Vagina (tissue), 2 donors: ENCODE measurements at places on chromosomes 11 and 22.

GRCh38 chr11:60301178-60301577 is 20.7 kb downstream of the MS4A4A start:
- no peaks in the 10 kb centered on the region for H3K36me3 ChIP-seq
- DNase-seq: no peak
- H3K27me3 ChIP-seq: no peaks in the 10 kb centered on the region
- no peak overlapping the region for H3K27ac ChIP-seq
- no peaks in the 10 kb centered on the region for H3K4me1 ChIP-seq
- H3K4me3 ChIP-seq: no peak overlapping the region

DNA sequence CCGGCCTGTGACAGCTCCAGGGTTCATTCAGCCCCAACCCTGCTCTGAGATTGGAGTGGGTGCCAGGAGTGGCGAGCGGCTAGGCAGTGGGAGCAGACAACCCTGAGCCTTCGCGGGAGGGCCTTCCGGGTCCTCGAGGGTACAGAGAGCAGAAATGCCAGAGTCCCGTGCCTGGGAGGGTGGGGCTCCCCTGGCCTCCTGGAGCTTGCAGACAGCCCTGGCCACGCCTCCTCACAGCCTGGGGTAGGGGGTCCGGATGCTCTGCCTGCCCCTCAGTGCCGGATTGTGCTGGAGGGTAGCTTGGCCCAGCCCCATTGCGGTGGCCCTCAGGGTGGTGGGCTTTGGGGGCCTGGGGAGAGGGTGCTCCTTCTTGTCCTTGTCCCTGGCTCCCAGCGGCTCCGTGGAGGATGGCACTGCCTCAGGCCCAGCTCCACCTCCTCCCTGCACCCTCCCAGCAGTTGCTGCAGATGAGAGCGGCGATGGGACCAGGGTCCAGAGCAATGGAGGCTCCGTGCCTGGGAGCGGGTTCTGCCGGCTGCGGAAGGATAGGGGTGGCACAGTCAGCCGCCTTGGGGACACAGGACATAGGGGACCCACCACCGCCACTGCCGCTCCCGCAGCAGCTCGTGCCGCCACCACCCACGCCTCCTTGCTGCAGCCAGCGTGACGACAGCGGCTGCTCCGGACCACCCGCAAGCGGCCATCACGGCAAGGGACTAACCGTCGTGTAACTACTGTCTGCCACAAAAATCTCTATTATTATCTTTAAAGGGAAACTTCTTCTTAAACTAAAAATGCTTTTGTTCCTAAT is 34.9 kb upstream of the OR10G7 start:
- no peaks in the 10 kb centered on the region for H3K27me3 ChIP-seq
- peak overlapping the region; percentile 40 for H3K4me3 ChIP-seq
- DNase-seq: no peak

DNA sequence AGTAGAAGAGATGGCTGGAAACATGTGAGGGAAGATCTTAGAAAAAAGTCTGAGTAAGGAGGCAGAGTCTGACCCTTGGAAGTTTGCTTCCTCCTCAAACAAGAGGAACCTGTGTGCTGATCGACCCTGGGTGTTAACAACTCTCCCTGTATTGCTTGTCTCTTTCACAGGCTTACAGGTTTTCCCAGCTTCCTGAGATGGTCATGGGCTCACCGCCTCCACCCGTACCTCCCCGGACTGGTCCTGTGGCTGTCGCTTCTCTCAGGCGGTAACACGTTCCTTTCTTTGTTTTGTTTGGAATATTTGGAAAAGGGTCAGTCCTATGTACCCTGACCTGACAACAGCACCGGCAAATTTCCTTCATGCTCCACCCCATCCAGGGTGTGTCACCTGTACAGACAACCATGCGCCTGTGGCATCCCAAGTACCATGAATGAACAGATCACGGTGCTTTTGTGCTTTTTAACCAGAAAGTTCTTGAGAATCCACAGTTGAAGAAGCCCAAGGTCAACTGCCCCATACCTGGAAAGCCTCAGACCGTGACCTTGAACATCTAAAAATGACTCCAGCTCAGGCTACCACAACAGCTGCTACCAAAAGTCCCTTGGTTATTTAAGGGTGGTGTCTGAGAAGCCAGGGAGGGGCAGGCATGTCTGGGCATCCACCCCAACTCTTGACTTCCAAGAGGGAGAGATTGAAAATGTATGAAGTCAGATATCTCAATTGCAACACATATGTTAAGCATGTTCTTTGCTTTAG is 44.6 kb downstream of the C11orf91 start:
- no peaks in the 10 kb centered on the region for H3K36me3 ChIP-seq
- H3K27me3 ChIP-seq: no peaks in the 10 kb centered on the region
- H3K4me3 ChIP-seq: no peak overlapping the region
- H3K4me1 ChIP-seq: no peaks in the 10 kb centered on the region
- no peak overlapping the region for H3K27ac ChIP-seq

DNA sequence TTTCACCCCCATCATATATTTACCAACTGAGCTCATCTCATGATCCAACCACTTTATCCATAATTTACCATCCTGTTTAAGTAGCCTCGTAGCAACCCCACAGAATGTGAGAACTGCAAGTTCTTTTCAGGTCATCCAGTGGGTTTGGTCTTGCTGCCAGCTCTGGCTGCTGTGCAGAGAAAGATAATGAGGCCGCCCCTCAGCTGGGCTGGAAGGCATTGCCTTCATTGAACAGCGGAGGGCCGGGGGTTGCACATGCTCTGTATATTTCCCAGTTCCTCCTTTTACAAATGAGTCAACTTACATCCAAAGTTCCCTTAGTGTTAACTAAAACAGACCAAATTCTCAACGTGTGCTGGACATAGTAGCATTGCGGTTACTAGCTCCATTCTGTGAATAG is 96.7 kb downstream of the SYN3 start:
- DNase-seq: no peak
- no peak overlapping the region for H3K27ac ChIP-seq

DNA sequence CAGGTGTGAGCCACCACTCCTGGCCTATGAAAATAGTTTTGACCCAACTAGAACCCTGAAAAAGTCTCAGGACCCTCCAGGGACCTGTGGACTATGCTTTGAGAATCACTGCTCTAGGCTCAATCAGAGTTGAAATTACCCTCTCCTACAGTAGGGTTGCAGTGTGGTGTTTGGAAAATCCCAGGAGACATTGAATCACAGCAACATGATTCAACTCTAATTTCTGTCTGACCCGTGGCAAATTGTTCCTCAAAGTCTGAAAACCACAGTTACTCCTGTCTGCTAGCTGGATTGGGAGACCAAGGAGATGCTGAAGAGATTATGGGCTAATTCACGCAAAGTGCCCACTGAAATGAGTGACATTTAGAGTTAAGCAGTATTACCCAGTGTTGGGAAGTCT is 5.4 kb upstream of the MTMR3 start:
- H3K27ac ChIP-seq: no peak overlapping the region
- no peak overlapping the region for H3K4me3 ChIP-seq
- DNase-seq: no peak
- no peaks in the 10 kb centered on the region for H3K27me3 ChIP-seq

- no peaks in the 10 kb centered on the region for H3K4me1 ChIP-seq
- H3K4me3 ChIP-seq: no peak overlapping the region
- DNase-seq: no peak
- H3K27me3 ChIP-seq: no peaks in the 10 kb centered on the region
- H3K36me3 ChIP-seq: no peaks in the 10 kb centered on the region
Measured at GRCh38 chr11:103798026-103798425, 238.4 kb upstream of the DDI1 start.

GRCh38 chr11:111851636-111852035 is 19.7 kb downstream of the ALG9 start:
- DNase-seq: no peak
- no peaks in the 10 kb centered on the region for H3K4me1 ChIP-seq
- H3K27ac ChIP-seq: no peak overlapping the region
- no peak overlapping the region for H3K4me3 ChIP-seq
- H3K27me3 ChIP-seq: no peaks in the 10 kb centered on the region
- peaks cover 46% of the 10 kb centered on the region for H3K36me3 ChIP-seq

- no peak for DNase-seq
- no peaks in the 10 kb centered on the region for H3K27me3 ChIP-seq
- H3K4me1 ChIP-seq: no peaks in the 10 kb centered on the region
- no peak overlapping the region for H3K27ac ChIP-seq
- H3K4me3 ChIP-seq: no peak overlapping the region
- H3K36me3 ChIP-seq: no peaks in the 10 kb centered on the region
Measured at GRCh38 chr11:127524618-127525017, 524.0 kb upstream of the KIRREL3 start.

GRCh38 chr22:48886604-48887393 is 940.9 kb downstream of the BRD1 start:
- H3K27ac ChIP-seq: no peak overlapping the region
- H3K27me3 ChIP-seq: no peaks in the 10 kb centered on the region
- no peaks in the 10 kb centered on the region for H3K36me3 ChIP-seq
- no peak for DNase-seq

- no peak overlapping the region for H3K4me3 ChIP-seq
- H3K27me3 ChIP-seq: no peaks in the 10 kb centered on the region
- no peaks in the 10 kb centered on the region for H3K4me1 ChIP-seq
- H3K27ac ChIP-seq: no peak overlapping the region
- no peaks in the 10 kb centered on the region for H3K36me3 ChIP-seq
- DNase-seq: no peak
Measured at GRCh38 chr22:22666307-22667091, 22.1 kb downstream of the GGTLC2 start.

DNA sequence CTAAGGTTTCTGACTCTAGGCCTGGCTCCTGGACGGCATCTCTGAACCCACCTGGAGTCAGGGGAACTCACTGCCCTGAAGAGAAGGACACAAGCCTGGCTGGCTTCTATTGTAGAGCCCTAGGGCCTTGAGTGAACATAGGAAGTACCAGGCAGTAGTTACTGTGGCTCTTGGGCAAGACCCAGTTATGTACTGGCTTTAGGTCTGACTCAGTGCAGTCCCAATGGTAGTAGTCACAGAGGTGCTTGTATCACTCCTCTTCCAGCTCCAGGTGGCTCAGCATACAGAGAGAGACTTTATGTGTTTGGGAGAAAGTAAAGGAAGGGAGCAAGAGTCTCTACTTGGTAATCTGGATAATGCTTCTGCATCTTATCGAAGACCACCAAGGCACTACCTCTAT is 13.9 kb upstream of the PAK1 start:
- no peaks in the 10 kb centered on the region for H3K27me3 ChIP-seq
- no peak overlapping the region for H3K4me3 ChIP-seq
- no peaks in the 10 kb centered on the region for H3K4me1 ChIP-seq
- no peak for DNase-seq
- H3K27ac ChIP-seq: no peak overlapping the region

- no peak overlapping the region for H3K4me3 ChIP-seq
- H3K36me3 ChIP-seq: no peaks in the 10 kb centered on the region
- no peaks in the 10 kb centered on the region for H3K4me1 ChIP-seq
Measured at GRCh38 chr11:78654071-78654470, 79.4 kb upstream of the NARS2 start.

- no peaks in the 10 kb centered on the region for H3K27me3 ChIP-seq
- H3K4me1 ChIP-seq: no peaks in the 10 kb centered on the region
- DNase-seq: no peak
Measured at GRCh38 chr11:66443602-66444001, 5.0 kb upstream of the MRPL11 start.

- no peak overlapping the region for H3K4me3 ChIP-seq
- no peaks in the 10 kb centered on the region for H3K4me1 ChIP-seq
- H3K27me3 ChIP-seq: no peaks in the 10 kb centered on the region
- no peak for DNase-seq
Measured at GRCh38 chr11:38304926-38305325, 1706.9 kb upstream of the RAG2 start.

GRCh38 chr11:31619980-31620379 is 110.4 kb downstream of the ELP4 start:
- H3K36me3 ChIP-seq: no peaks in the 10 kb centered on the region
- H3K4me3 ChIP-seq: no peak overlapping the region
- no peaks in the 10 kb centered on the region for H3K27me3 ChIP-seq
- H3K27ac ChIP-seq: no peak overlapping the region
- H3K4me1 ChIP-seq: no peaks in the 10 kb centered on the region
- no peak for DNase-seq

GRCh38 chr11:85896876-85897275 is 41.7 kb downstream of the CCDC83 start:
- no peaks in the 10 kb centered on the region for H3K36me3 ChIP-seq
- no peak for DNase-seq
- no peak overlapping the region for H3K27ac ChIP-seq
- no peaks in the 10 kb centered on the region for H3K4me1 ChIP-seq
- H3K27me3 ChIP-seq: no peaks in the 10 kb centered on the region

DNA sequence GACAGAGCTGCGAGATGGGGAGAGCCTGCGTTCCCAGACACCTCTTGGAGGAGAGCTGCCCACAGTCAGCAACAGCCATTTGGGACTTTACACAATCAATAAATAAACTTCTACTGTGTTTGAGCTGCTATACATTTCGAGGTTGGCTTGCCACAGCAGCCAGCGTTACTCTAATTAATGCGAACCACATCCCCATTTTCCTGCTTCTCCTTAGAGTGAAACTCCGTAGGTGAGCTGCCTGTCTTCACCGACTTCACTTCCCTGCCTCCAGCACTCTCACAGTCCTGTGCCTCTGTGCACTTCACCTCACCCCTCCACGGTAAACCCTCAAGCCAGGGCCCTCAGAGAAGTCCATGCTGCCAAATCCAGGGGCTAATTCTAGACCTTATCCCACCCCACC is 5.9 kb upstream of the SLC22A12 start:
- H3K4me1 ChIP-seq: no peaks in the 10 kb centered on the region
- no peaks in the 10 kb centered on the region for H3K27me3 ChIP-seq
- H3K27ac ChIP-seq: no peak overlapping the region
- no peak overlapping the region for H3K4me3 ChIP-seq

DNA sequence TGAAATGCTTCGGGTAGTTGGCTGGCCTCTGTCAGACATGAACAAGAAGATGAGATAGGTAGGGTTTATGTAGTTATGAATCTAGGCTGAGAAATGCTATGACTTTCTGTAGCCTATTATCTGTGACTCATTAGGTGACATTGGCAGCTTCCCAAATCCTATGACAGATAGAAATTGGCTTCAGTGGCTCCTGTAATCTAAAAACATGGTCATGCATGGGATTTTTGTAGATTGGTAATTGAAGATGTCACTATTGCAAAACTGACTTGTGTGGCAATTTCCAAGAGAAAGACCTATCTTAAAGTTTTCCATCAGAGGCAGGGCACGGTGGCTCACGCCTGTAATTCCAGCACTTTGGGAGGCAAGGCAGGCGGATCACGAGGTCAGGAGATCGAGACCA is 29.4 kb upstream of the GRIK4 start:
- DNase-seq: no peak
- H3K4me3 ChIP-seq: no peak overlapping the region
- no peaks in the 10 kb centered on the region for H3K4me1 ChIP-seq
- peaks cover 80% of the 10 kb centered on the region for H3K36me3 ChIP-seq
- H3K27ac ChIP-seq: no peak overlapping the region

GRCh38 chr11:68460741-68461574 is at the start of gene PPP6R3:
PPP6R3 (plus strand) TSS chr11:68460752; CDS start chr11:68537665, 76,913 bp downstream.
- no peaks in the 10 kb centered on the region for H3K36me3 ChIP-seq
- H3K4me1 ChIP-seq: peaks cover 45% of the 10 kb centered on the region
- H3K4me3 ChIP-seq: peak within 1 kb of the TSS; percentile 86
- no peaks in the 10 kb centered on the region for H3K27me3 ChIP-seq
